Activated CD8-positive, alpha-beta memory T cell treated with anti-CD3 and anti-CD28 coated beads, Interleukin-2, amount 50 U/mL, for 48 hours (primary cell): ENCODE measurements at places on chromosomes 2 and 18.

- DNase-seq, result no peak
Observed at GRCh38 chr2:178579006-178579405, 98.7 kb downstream of the PLEKHA3 start.

DNA sequence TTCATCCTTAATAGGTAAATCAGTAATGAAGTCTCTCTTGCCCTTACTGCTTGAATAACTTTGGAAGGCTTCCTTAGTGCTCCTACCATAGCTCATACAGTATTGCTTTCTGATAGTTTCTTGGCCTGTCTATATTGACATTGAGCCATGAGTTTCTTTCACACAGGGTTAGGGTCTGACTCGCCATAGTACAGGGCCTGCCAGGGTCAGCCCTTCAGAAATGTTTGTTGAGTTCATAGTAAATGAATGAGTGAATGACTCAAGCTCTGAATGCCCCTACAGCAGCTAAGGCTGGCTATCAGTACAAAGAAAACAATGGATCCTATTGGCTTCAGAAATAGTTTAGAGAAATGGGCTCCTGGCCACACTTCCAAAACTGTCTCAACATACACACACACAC lies 65.0 kb upstream of the LRATD1 start:
- no peak for DNase-seq

GRCh38 chr2:127155028-127155581 lies 48.2 kb upstream of the BIN1 start:
- DNase-seq, result no peak

DNA sequence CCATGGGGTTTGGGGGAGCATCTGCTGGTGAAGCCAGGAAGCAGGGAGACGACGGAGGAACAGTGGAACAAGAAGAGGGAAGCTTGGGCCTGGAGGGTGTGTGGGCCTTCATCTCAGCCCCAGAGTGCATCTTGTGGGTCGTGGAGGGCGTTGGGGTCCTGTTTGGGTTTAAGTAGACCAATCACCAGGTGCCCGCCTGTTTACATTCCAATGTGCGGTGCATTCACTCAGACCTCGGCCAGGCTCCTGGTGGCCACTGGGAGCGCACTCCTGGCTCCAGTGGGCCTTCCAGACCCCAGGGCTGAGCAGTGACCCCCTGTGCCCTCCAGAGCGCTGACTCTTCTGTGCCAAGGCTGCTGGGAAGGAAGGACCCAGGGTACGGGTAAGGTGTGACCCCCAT lies 293.7 kb downstream of the NDUFA10 start:
- DNase-seq, result no peak

GRCh38 chr2:134231301-134231964 lies 22.4 kb upstream of the MGAT5 start:
- DNase-seq, result no peak

DNA sequence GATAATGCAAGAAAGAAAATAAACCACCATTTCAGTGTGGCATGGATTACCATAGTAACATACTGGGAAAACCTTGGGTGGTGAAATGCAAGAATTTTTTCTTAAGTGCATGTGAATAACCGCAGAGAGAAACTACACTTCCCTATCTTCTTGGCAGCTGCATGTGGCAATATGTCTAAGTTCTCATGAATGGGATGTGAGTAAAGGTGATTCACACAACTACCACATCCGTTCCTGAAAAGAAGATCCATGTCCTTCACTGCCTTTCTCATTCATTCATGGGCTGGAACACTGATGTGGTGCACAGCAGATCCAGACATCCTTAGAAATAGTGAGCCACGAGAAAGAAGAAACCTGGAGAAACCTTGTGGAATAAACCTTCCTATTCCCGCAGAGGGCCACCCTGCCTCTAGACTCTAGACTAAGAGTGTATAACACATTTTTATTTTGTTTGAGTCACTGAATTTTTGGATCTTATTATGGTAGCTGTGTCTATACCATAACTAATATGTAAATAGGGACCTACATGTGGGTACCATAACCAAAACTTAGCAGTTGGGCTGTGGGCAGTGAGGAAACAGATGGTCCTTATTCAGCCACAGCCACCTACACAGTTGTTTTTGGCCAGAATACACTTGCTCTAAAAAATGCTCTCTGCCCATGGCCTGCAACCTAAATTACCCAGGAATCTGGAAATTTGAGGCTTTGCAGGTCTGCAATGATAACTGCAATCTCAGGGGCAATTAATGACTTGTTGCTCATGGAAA lies 573.3 kb downstream of the LRP1B start:
- no peak for DNase-seq
